Trophoblast cell (in vitro differentiated cells and primary cell): ENCODE measurements at places on chromosomes 2 and 18.
A peak's percentile ranks its signal among the peaks of the same experiment; 100 is the strongest.

GRCh38 chr18:56522816-56523215 is 115.6 kb downstream of the TXNL1 start:
- DNase-seq: no peak

DNA sequence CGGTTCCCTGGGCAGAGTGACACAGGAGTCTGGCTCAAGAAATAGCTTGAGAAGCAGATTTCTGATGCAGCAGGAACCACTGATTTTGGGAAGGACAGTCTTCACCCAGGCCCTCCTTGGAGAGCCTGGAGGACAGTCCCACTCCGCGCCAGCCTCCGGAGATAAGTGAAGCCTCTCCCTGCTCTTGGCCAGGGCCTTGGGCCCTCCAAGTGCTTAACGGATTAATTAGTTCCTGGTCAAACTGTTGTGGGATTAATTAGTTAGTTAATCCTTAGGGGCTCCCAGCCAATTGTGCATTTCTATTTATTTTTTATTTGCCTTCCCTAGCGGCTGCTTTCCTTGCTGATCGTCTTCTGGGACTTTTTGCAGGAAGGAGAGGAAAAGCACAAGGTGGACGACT is 19.6 kb downstream of the CPLX4 start:
- no peak for DNase-seq

- DNase-seq: no peak
These were observed 152.4 kb downstream of the DYSF start for GRCh38 chr2:71605781-71606241.

DNA sequence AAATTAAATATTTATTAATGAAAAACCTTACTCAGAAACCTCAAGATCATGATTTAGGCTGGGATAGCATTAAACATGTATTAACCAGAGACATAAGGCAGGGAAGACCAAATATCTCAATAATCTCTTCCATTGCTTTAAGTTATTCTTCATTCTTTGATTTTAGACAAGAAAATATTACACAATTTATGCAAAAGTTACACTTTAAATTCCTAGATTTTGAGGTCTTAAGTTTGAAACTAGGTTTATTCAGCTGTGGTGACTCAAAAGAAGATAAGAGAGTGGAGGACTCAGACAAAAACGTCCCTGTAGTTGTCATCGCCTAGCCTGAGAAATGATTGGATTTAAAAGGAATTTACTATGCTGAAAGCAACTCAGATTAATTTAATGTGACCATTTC is 1110.3 kb downstream of the DPP10 start:
- peak; percentile 64 for DNase-seq

DNA sequence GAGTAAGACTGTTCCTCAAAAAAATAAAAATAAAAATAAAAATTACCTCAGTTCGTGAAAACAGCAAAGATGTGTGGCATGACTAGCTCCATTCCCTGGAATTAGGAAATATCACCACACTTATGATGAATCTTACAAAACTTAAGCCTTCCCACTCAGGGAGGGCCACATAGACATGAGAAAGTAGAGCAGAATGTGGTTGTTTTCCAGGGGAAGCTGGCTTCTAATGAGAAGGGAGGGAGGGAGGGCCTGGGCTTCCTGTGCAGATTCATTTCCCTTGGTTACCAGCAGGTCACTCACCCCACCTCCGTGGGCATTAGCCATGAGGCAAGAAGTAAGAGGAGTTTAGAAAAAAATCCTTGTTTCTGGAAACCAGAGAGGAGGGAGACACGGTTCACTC is 95.9 kb upstream of the RMDN2 start:
- peak; percentile 59 for DNase-seq

DNA sequence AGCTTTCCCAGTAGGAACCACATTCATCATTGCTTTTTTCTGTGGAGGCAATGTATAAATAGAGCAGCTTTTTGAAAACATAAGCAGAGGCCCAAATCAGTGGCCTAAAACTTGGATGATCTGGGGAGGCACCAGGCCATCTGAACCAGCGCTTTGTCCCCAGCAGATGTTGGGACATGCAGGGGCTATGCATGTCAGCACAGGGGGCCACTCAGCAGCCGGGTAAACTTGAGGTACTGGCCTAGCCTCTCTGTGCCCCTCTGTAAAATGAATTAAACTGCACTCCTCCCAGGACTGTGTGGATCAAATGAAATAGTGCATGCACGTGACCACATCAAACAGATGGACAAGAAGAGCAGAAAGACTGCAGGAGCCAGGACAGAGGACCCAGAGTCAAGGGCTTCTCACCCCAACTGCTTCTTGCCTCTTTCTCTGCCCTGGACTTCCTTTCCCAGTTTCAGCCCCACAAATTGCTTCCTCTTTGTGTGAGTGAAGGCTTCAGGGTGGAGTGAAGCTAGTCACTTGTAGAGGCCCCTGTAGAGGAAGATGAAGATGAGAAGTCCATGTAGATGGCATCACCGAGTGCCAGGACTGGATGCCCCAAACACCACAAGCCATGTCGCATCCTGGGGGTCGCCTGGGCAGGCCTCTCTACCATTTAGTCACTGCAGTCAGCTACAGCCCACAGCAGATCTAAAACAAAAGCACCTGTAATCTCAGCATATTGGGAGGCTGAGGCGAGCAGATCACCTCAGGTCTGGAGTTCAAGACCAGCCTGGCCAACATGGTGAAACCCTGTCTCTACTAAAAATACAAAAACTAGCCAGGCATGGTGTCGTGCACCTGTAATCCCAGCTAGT is 53.2 kb downstream of the IMPA2 start:
- DNase-seq: no peak

- DNase-seq: no peak
These were observed 69.7 kb downstream of the FEZ2 start for GRCh38 chr2:36528274-36528673.

DNA sequence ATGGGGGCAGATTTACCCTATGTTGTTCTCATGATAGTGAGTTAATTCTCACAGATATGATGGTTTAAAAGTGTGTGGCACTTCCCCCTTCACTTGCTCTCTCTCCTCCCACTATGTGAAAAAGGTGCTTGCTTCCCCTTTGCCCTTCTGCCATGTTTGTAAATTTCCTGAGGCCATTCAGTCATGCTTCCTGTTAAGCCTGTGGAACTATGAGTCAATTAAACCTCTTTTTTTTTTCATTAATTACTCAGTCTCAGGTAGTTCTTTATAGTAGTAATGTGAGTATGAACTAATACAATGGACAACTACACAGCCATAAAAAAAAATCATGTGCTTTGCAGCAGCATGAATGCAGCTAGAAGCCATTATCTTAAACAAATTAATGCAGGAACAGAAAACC is 118.5 kb downstream of the CALCRL start:
- DNase-seq: no peak

- no peak for DNase-seq
These were observed 352.7 kb upstream of the CDH20 start for GRCh38 chr18:60980422-60981005.

DNA sequence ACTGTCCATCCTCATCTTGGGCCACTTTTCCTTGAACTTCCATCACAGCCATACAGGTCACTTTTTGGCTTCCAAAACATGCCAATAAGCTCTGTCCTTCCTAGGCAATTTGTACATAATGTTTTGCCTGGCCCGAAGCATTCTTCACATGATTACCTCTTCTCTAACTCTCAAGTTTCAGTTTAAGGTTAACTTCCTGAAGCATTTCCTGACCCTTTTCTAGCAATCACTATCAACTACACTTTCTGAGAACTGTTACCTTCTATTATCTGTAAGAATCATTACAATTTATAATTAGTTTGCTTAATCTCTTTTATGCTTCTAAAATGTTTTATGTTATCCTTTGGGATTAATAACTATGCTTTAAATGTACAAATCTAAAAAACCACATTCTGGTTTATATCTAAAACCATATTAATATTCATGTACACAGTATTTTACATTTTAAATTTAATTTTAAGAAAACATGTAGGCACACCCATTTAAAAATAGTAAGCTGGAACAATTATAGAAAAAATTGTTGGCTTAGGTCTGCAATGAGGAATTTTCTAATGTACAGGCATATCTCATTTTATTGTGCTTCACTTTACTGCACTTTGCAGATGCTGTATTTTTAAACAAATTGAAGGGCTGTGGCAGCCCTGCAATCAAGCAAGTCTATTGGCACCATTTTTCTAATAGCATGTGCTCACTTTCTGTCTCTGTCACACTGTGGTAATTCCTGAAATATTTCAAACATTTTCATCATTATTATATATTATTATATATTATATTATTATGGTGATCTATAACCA is 76.4 kb downstream of the C2orf74 start:
- DNase-seq: no peak

GRCh38 chr18:31205273-31205672 is 42.6 kb upstream of the DSC1 start:
- no peak for DNase-seq

DNA sequence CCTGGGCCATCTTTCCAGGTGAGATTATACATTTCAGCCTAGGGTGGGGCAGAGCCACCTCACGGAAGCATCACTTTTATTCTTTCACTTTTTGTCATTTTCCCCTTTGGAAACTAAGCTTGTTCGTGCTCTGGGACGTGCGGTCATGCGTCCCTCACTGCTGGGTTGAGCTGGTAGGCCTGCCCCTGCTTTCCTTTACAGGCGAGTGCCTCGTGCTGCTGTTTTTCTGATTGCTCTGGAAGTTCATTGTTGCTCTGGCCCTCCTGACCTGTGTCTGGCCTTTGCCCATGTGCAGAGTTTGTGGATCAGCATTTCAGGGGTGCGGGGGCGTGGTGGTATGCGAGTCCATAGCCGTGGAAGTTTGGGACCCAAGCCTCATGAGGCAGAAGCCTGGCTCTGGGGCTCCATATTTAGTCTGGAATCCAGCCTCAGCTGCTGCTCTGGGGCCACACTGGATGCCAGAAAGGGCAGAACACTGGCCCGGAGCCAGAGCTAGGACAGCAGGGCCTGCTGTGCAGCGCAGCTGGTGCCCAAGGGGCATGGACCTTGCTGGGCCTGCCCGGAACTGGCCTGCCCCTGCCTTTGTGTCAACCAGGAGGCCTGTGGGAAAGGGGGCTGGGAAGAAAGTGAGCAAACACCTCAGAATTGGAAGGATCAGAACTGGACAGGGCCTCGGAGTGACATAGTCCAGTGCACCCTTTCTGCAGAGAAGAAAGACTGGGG is 51.1 kb downstream of the CTIF start:
- no peak for DNase-seq

GRCh38 chr2:130743278-130743677 is 12.1 kb upstream of the AMER3 start:
- no peak for DNase-seq

DNA sequence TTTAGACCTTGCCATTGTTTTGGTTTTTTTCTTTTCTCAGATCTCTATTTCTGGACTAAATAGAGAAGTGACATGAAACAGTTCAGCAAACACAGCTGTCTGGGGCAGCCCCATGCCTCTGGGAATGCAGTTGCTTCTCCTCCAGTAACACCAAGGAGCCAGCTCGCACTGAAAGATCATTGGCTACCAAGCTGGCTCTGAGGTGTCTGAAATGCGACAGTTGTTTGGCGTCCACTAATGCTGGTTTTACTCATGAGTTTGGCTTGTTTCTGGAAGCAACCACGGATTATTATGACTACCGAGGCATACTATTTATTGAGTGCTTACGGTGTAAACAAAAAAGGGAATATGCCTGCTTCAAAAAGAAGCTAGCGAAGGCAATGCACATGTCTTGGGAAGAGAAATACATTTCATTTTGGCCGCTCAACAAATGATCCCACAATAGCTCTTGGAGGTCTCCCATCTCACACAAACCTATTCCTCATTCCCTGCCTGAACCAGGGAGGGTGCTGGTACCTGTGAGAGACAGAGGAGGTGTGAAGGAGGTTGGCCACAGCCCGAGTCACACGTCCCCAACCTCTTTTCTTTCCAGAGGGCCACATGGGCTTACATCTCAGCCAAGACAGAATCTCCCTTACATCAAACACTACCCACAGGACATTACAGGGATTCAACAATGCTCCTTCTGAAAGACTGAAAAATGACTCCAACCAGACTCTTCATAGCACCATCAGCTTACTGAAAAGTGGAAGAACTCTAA is 37.5 kb upstream of the NEB start:
- DNase-seq: peak; percentile 90

GRCh38 chr2:101803128-101803527 is 105.6 kb downstream of the MAP4K4 start:
- DNase-seq: no peak

- no peak for DNase-seq
These were observed 97.2 kb downstream of the SMAD7 start for GRCh38 chr18:48853588-48853987.

DNA sequence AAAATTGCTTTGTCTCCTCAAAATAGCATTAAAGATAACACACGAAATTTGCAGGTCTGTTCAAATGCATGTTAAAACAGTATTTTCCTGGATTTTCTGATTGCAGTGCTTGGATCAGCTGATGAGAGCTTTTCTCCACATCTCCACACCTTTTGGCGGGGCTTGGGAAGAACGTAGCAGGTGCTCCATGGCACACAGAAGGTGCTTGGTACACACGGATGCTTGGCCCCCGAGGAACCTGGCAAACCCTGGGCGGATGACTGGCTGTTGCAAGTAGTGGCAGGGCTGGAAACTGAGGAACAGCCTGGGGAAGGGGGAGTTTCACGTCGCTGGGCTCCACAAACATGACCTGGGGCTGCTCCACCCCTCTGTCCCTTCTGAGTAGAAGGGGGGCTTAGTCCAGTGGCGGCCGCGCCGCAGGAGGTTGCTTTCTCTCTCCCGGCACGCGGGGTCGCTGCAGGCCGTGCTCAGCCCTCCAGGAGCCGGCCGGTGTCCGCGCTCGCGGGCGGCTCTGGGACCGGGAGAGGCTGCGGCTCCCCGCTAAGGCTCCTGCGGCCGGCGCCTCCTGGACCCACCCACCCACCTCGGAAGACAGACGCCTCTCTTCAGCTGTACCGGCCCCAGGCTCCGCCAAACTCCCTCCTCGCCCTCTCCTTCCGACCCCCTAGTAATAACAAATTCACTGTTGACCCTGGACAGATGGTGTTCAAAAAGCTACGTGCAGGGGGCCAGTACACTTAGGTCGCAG is 69.3 kb downstream of the MARCO start:
- no peak for DNase-seq

DNA sequence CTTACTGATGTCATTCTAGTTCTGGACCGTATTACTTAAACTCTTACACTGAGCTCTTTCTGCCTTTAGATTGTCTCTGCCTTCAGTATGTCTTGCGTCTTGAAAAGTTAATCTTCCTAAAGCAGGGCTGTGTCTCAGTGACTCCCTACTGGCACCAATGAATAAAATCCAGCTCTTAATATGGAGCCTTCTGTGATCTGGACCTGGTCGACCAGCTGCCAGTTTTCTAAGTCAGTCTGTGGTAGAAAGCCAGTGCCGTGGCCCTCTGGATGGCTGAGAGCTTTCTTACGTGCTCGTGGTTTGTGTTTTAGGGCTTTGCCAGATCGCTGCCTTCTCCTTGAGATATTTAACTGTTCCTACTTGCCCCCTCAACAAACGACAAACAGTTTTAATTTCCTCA is 26.8 kb downstream of the ZNF407 start:
- no peak for DNase-seq

GRCh38 chr2:141439524-141439923 is 691.3 kb downstream of the LRP1B start:
- DNase-seq: no peak

GRCh38 chr2:170255137-170255536 is 77.2 kb downstream of the MYO3B start:
- no peak for DNase-seq
